ENCODE measurements at places on chromosomes 5 and 9.

- no peak for DNase-seq
These were observed 200.4 kb downstream of the CDH10 start for GRCh38 chr5:24444414-24444813.

GRCh38 chr5:140927228-140927573 is 1.1 kb downstream of the PCDHAC1 start:
- no peak for DNase-seq

DNA sequence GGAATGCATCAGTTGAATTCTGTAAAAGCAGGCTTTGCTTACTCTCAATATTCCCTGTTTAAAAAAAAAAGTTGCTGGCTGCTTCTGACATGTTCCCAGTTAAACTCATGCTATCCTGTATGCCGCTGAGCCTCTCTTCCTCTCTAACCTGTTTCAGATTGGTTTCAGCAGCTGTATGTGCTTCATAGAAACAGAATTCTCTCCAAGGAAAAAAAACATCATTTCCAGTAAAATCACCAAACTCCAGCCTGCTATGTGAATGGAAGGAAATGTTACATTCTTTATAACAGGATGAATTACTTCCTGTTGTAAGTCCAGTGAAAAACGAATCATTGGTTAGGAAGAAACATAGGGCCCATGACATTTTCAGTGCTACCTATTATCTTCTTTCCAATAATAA is 25.7 kb upstream of the KCNV2 start:
- DNase-seq = no peak

- no peak for DNase-seq
These were observed 217.9 kb downstream of the SREK1 start for GRCh38 chr5:66362046-66362445.

DNA sequence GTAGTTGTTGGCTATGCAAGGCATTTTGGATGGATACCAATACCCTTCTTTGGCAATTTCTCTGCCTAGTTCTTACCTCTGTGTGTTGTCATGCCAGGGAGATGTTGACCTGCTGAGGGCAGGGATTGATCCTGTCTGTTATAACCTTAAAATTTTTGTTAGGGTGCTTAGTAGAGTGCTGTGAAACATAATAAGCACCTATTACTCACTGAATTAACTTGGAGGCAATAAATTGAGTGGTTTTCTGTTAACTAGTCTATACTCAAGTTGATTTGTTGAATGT is 177.2 kb downstream of the ARHGAP26 start:
- no peak for DNase-seq
